ENCODE measurements at places on chromosomes 16 and 17. TPM values are rescaled to one million over a fixed set of nuclear protein-coding genes. Genes with fewer than 3 reads are reported as not detected.
A peak's percentile ranks its signal among the peaks of the same experiment; 100 is the strongest.

Gene CLEC18A
- 0.13 TPM for total RNA-seq

Gene C17orf113
- total RNA-seq, result 0.26 TPM

Gene ADAD2
- not detected for total RNA-seq

Gene KRTAP9-8
- total RNA-seq, result not detected

Gene MARF1
- total RNA-seq, result 15.1 TPM

Gene KRTAP9-4
- not detected for total RNA-seq

Gene MYO15A
- total RNA-seq, result 0.20 TPM

Gene CCL8
- total RNA-seq, result not detected

Gene TSNAXIP1
- 0.20 TPM for total RNA-seq

Gene VKORC1
- total RNA-seq, result 53.6 TPM

DNA sequence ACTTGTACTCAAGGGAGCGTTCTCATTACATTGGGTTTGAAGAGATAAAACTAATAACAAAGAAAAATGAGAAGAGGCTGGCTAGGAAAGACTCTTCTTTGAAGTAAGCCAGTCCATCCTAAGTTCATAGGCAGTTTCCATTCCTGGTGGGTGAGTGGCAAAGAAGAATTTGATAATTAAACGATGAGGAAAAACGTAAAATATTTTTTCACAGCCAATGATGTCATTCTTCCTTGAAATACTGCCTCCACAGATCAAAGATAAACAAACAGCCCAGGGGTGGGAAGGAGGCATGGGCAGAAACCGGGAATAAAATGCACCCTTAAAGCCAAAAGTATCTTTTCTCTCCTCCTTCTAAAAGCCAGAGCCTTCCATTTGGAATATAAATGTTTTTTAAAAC lies 346.6 kb downstream of the PMP22 start:
- no peak for DNase-seq

GRCh38 chr17:40168262-40168832 lies 8.9 kb upstream of the RAPGEFL1 start:
- DNase-seq, result no peak

- no peak for DNase-seq
These were observed 406.8 kb downstream of the UTP18 start for GRCh38 chr17:51666971-51667705.

GRCh38 chr16:53726625-53727024 lies 22.7 kb downstream of the FTO start:
- DNase-seq, result no peak

GRCh38 chr16:87538594-87538993 lies 45.8 kb upstream of the ZCCHC14 start:
- DNase-seq, result peak; percentile 48

- no peak for DNase-seq
These were observed 23.0 kb downstream of the ATF7IP2 start for GRCh38 chr16:10408824-10409381.

DNA sequence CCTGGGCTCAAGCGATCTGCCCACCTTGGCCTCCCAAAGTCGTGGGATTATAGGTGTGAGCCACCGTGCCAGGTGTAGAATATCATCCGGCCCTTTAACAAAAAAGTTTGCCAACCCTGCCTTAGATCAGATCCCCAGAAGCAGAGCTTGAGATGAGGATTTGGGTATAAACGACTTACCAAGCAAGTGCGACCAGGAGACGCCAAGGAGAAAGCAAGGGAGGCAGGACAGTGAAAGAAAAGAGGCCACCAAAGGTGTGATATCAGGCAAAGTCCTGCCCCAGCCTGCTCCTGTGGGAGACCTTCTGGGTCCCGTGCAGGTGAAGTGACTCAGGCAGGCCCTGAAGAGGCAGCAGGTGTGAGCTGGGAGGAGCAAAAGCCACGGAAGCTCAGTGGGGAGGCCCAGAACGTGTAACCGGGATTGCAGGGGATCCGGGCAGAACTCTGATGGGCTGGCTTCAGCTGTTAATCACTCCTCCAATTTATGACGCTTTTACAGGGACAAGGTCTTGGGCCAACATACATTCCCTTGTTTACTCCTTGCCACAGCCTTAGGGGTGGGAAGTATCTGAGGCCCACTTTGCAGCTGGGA lies 14.1 kb upstream of the CALB2 start:
- DNase-seq, result no peak

DNA sequence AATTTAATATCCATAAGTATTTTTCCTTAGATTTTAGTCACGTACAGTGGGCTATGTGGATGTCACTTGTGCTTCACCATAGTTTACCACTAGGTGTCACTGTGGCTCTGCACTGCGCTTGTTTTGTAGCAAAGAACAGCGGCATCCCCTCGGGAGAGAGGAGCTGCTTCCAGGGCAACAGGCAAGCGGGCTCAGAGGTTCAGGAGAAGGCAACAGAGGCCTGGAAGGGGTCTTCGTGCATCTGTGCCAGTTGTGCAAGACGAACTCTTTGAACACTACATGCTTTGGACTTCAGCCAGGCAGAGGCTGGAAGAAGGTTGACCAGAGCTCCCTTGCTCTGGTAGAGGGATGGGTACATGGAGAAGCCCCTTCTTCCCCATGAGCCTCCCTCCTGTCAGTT lies 20.6 kb downstream of the CYB561 start:
- peak; percentile 54 for DNase-seq

DNA sequence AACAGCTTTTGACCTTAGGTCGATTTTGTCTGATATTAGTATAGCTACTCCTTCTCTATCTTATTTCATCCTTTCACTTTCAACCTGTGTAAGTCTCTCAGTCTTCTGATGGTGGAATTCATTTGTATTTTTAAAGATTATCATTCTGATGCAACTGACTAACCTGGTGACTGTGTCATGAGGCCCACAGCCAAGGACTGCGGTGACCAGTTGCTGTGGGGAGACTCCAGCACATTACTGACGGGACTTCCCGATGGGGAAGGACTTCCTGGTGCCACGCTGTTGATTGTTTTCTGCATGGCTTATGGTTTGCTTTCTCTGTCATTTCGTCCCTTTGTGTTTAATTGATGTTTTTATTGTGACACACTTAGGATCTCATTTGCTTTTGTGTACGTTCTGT lies 34.2 kb downstream of the RMI2 start:
- no peak for DNase-seq

- DNase-seq, result no peak
These were observed 51.0 kb upstream of the GPRC5B start for GRCh38 chr16:19935694-19936093.

GRCh38 chr17:7497228-7497627 lies 13.1 kb downstream of the POLR2A start:
- DNase-seq, result no peak

- DNase-seq, result peak; percentile 57
These were observed 7.4 kb upstream of the COX10 start for GRCh38 chr17:14061666-14062560.

DNA sequence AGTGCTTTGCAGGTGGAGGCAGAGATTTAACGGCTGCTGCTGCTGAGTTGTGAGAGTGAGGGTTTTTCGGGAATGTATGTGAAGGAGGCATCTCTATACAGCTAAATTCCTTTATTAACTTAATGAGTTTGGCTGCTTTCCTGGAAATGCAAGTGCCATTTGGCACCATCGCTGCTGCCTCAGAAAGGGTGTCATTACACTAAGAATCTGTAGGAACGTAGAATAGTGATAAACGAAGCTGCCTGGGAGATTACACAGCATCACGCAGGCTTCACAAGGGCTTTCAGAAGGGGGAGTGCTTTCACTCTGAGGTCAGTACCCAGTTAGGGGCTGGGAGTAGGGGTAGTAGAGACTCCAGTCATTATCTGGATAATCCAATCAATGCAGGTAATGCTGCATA lies 14.1 kb upstream of the NLRP1 start:
- no peak for DNase-seq

- no peak for DNase-seq
These were observed 80.6 kb downstream of the MGAT5B start for GRCh38 chr17:76948726-76949342.

GRCh38 chr16:90018652-90019542 lies at the start of gene DBNDD1:
DBNDD1 (minus strand) TSS chr16:90019456; CDS start chr16:90019341, 115 bp downstream.
- no peak for DNase-seq

GRCh38 chr16:87976665-87977064 lies 25.4 kb downstream of the BANP start:
- DNase-seq, result no peak

DNA sequence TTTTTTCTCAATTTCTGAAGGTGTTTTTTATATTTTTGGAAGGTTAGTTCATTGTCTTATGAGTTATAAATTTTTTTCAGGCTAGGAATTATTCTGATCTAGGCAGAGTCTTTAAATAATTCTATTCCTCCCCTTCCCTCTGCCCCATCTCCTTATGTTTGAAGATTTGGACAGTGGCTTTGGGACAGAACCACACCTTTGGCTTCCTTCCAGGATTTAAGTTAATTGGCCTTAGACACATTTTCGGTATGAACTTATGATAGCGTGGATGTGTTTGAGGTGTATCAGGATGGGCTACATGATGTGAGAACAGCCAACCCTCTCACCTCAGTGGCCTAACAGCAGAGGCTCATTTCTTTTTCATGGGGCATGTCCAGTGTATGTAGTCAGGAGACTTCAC lies 24.3 kb downstream of the EPN2 start:
- no peak for DNase-seq

DNA sequence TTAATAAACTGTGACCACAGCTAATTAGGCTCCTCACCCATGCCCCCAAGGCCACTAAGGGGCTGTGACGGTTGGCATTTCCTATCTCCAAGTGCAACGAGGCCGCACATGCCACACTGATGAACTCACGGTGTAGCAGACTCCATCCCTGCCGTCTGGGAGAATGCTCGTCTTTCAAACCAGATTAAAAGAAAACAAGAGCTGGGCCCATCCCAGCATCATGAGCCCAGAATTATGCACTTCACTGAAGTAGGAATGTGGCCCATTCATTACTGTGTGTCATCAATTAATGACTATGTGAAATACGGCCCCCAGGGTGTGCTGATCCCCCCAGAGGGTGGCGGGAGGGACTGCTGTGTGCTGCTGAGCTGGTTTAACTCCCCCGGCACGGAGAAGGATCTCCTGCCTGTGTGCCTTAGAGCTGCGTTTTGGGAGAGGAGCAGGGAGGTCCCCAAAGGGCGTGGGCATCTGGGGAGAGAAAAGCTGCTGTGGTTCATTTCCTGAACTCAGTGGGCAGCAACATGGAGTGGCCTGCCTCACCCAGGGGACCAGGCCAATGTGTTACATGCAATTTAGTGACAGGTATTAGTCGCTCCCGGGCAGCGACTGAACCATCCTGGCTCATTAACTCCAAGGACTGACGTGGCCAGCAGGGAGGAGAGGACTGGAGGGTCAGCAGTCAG lies 194.5 kb downstream of the FOXL1 start:
- DNase-seq, result no peak

All from pulmonary artery endothelial cell (primary cell).